ENCODE measurements at places on chromosomes 2 and 18.

DNA sequence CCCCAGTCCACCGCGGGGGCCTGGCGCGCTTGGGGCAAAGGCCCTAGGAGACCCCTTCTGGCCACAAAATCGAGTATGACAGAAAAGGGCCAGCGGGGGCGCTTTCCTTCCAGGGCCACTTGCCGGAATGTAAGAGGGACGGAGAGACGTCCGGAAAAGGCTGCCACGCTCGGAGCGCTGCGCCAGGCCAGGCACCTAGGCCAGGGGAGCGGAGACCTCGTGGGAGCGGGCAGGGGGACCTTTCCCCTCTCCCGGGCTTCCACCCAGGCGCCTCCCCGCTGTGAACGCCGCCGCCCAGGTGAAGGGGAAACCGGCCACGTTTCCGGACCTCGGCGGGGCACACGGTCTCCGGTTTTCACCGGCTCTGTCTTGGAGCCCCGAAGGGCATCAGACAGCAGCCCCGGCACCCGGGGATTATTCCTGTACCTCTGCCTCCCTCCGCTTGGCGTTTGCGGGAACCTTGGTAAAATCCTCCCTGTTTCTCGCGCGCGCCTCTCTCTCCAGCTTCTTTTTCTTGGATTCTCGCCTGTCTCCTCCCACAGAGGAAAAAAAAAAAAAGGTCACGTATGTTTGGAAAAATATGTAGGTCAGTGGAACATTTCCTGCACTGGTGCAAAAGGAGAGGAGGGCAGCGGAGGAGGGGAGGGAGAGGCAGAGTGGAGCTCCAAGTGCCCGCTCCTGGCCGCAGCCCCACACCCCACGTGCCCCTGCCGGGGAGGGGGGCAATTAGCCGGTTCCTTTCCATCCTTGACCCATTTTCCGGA is 1.2 kb upstream of the NPAS2 start:
- DNase-seq, result no peak

DNA sequence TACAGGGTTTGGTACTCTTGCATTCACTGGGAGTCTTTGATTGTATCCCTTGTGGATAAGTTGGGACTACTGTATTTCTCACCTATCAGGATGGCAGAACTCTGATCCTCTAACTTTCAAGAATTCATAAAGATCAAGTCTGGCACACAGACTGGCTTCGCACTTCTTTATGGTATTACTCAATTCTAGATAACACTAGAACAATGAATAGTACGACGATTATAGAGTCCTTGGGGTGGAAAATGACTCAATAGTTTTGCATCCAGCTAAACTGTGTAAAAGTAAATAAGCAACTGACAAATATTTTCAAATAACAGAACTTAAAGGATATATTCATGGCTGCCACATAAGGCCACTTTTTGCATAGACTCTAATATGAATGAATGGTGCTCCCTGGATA is 103.4 kb upstream of the MEX3C start:
- DNase-seq, result no peak

DNA sequence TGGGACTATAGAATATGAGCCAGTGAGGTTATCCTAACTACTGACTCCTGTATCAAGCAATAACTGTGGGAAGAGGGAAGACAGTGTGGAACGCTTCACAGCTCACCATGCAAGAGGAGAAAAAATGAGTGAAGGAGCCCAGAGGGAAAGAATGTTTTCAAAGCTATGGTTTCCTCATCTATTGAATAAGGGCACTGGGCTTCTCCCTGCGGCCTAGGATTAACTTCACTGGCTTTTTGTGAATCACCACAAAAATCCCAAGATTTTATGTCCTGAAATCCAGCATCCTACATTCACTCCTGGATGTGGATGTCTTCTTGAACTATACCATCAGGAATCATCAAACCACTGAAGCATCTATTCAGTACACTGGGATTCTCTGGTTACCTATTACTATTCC is 44.5 kb upstream of the SP5 start:
- no peak for DNase-seq

DNA sequence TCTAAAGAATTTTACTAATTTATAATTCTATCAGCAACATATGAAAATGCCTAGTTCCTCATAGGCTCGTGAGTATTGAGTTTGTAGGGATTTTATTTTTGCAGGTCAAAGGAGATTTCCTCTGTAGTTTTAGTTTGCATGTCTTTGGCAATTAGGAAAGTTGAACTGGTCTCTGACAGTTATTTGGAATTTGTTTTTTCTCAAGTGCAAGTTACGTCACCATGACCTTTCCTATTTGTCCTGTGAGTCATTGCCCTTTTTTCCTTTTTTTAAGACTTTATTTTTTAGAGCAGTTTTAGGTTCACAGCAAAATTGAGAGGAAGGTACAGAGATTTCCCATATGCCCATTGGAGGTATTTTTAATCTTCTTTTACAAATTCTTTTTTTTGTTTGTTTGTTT is 29.0 kb downstream of the RAMP1 start:
- DNase-seq, result no peak

- DNase-seq, result no peak
Observed at GRCh38 chr18:72830109-72830508, 37.7 kb downstream of the NETO1 start.

Data from foreskin keratinocyte (primary cell).